ENCODE measurements at places on chromosomes 5 and 9.
A peak's percentile ranks its signal among the peaks of the same experiment; 100 is the strongest.

DNA sequence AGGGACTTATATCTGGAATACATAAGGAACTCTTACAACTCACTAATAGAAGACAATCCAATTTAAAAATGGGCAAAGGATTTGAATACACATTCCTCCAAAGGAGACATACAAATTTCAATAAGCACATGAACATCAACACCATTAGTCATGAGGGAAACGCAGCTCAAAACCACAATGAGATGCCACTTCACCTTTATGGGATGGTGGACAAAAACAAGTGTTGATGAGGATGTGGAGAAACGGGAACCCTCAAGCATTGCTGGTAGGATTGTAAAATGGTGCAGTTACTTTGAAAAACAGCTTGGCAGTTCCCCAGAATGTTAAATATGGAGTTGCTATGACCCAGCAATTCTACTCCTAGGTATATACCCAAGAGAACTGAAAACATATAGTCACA is 72.7 kb upstream of the IER5L start:
- no peaks in the 10 kb centered on the region for H3K4me1 ChIP-seq
- H3K27ac ChIP-seq = no peak overlapping the region
- no peaks in the 10 kb centered on the region for H3K36me3 ChIP-seq
- no peak overlapping the region for H3K4me3 ChIP-seq
- peaks cover 16% of the 10 kb centered on the region for H3K27me3 ChIP-seq
- no peak for DNase-seq

DNA sequence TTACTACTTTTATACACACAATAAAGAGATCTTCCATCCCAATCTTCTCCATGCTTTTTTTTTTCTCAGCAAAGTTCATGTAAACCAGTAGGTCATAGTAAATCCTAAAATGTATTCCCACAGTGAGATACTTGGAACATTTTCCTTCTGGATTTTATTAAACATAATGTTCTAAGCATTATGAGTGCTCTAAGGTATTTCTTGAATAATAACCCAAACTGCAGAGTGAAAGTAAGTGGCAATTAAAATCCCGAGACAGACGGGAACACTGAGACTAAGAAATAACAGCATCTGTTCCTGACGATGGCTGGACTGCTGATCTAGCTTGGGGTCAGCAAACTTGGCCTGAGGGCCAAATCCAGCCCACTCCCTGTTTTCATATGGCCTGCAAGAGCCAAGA is 359.8 kb downstream of the ARL15 start:
- H3K4me1 ChIP-seq = no peaks in the 10 kb centered on the region
- no peak for DNase-seq

DNA sequence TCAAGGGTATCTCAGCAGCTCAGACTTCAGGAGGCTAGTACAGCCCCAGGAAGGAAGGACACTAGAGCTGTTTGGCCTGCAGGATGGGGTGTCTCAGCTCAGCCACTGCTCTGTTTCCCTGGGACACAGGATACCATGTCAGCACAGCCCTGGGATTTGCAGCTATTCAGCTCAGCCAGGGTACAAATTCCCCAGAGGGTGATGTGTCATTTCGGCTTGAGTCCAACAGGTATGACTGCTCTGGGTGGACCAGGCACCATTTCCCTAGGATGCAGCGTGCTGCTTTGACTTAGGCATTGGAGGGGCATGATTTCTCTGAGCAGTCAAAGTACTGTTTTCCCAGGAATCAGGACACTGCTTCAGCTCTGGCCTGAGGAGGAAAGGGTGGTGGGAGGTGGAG is 130.1 kb downstream of the ARSB start:
- no peaks in the 10 kb centered on the region for H3K4me1 ChIP-seq
- H3K4me3 ChIP-seq = no peak overlapping the region
- no peaks in the 10 kb centered on the region for H3K36me3 ChIP-seq
- no peak for DNase-seq
- no peak overlapping the region for H3K27ac ChIP-seq
- H3K27me3 ChIP-seq = no peaks in the 10 kb centered on the region

GRCh38 chr5:171762021-171762608 is 23.5 kb upstream of the SMIM23 start:
- DNase-seq = no peak
- H3K36me3 ChIP-seq = no peaks in the 10 kb centered on the region
- H3K4me3 ChIP-seq = no peak overlapping the region
- H3K27ac ChIP-seq = no peak overlapping the region
- no peaks in the 10 kb centered on the region for H3K27me3 ChIP-seq

DNA sequence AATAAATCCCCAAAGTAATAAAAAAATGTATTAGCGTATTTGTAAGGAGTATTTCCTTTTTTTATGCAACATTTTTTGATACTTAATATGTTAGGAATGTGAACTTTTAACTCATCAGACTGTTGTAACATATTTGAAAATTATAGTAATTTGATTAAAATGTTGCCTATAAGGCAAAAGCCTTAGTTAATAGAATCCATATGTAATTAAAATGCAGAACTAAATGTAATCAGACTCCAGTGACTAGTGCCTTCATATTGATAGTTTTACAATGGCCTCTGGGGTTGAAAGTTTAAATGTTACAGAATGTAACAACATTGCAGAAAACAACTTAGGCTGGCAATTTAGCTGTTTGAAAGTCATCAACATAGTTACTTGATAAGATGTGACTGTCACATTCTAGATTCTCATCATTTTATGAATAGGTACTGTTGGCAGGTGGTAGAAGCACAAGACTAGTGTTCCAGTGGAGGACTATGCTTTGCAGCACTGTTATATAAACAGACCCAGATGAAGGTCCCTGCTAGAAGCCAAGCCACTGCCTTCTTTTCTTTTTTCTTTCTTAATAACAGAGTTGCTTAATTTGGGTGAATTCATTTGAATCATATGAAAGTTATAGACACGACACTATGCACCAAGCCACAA is 382.9 kb downstream of the CCDC171 start:
- no peak overlapping the region for H3K27ac ChIP-seq
- no peak overlapping the region for H3K4me3 ChIP-seq
- H3K4me1 ChIP-seq = no peaks in the 10 kb centered on the region
- no peaks in the 10 kb centered on the region for H3K36me3 ChIP-seq
- no peaks in the 10 kb centered on the region for H3K27me3 ChIP-seq

DNA sequence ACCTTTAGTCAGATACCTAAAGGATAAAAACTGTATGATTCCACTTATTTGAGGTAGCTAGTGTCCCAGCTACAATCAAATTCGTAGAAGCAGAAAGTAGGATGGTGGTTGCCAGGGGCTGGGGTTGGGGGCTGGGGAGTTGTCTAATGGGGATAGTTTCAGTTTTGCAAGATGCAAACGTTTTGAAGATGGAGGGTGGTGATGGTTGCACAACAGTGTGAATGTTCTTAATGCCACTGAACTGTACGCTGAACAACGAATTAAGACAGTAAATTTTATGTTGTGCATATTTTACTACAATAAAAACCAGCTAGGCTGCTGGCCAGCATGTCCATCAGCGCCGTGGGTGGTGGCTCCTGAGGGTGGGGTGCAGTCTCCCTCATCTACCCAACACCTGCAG is 137.8 kb downstream of the GADD45G start:
- H3K27me3 ChIP-seq = no peaks in the 10 kb centered on the region
- no peak overlapping the region for H3K27ac ChIP-seq
- no peaks in the 10 kb centered on the region for H3K36me3 ChIP-seq
- no peak for DNase-seq

GRCh38 chr9:120925535-120926396 is 830 bp downstream of the TRAF1 start:
- H3K27ac ChIP-seq = no peak overlapping the region
- no peak overlapping the region for H3K4me3 ChIP-seq
- H3K27me3 ChIP-seq = no peaks in the 10 kb centered on the region
- no peak for DNase-seq
- no peaks in the 10 kb centered on the region for H3K36me3 ChIP-seq

DNA sequence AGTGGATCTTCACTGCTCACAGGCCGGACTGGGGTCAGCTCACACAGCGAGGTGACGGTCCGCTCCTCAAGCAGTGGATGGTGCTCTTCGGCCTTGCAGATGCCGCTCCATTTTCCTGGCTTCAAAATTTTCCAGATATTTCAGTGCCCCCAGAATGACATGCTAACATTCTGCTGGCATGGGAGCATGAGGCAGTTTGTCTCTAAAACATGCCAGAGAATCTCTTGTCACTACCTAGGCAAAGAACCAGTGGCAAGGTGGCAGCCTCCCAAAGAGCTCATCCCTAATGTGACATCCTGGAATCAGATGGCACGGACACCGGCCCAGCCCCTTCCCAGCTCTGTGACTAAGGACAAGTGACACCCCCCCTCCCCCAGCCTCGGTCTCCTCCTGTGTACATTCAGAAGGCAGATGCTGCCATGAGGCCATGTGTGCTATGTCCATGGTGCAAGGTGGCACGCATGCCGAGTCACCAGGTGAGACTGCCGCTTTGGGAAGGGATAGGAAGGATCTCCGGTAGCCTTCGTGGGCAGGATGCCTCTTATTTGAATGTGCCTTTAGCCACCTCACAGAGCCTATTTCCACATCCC is 2.7 kb downstream of the S1PR3 start:
- no peaks in the 10 kb centered on the region for H3K36me3 ChIP-seq
- no peak overlapping the region for H3K4me3 ChIP-seq
- H3K27ac ChIP-seq = no peak overlapping the region
- H3K27me3 ChIP-seq = peaks cover 30% of the 10 kb centered on the region
- no peak for DNase-seq

- no peak for DNase-seq
- no peak overlapping the region for H3K4me3 ChIP-seq
- H3K27ac ChIP-seq = no peak overlapping the region
- no peaks in the 10 kb centered on the region for H3K4me1 ChIP-seq
- no peaks in the 10 kb centered on the region for H3K27me3 ChIP-seq
Measured at GRCh38 chr9:13266167-13266566, 13.3 kb downstream of the MPDZ start.

DNA sequence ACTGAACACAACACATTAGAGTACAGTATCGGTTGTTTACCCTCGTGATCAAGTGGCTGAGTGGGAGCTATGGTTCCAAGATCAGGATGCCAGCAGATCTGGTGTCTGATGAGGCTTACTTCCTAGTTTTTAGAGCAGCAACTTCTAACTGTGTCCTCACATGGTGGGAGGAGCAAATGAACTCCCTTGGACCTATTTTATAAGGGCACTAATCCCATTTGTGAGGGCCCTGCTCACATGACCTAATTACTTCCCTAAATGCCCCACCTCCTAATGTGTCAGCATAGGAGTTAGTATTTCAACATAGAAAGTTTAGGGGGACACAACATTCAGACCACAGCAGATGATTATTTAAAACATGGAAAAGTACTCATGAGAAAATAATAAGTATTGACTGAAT is 111.8 kb downstream of the GCNT1 start:
- no peaks in the 10 kb centered on the region for H3K36me3 ChIP-seq
- peaks cover 8% of the 10 kb centered on the region for H3K4me1 ChIP-seq
- H3K27ac ChIP-seq = no peak overlapping the region
- no peak for DNase-seq
- H3K4me3 ChIP-seq = no peak overlapping the region

- no peak overlapping the region for H3K27ac ChIP-seq
- DNase-seq = no peak
- H3K36me3 ChIP-seq = no peaks in the 10 kb centered on the region
Measured at GRCh38 chr5:169426784-169427183, 125.8 kb upstream of the SLIT3 start.

- no peaks in the 10 kb centered on the region for H3K27me3 ChIP-seq
- H3K4me3 ChIP-seq = no peak overlapping the region
- no peak overlapping the region for H3K27ac ChIP-seq
- no peaks in the 10 kb centered on the region for H3K4me1 ChIP-seq
Measured at GRCh38 chr9:12753931-12754330, 20.9 kb upstream of the LURAP1L start.

DNA sequence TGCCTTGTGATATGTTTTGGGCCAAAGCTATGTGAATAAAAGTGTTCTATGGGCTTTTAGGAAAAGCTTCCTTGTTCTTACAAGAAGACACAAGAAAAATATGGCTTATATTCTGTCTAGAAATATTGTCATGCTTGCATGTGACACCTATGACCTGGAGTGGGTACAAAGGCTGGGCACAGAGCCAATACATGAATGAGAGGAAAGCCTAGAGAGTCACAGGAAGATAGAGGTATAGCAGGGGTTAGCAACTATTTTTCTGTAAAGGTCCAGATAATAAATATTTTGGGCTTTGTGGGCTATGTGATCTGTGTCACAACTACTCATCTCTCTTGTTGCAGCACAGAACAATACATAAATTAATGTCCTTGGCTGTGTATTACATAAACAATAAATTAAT is 196.6 kb upstream of the CD180 start:
- no peaks in the 10 kb centered on the region for H3K4me1 ChIP-seq
- H3K27ac ChIP-seq = no peak overlapping the region
- DNase-seq = no peak
- no peak overlapping the region for H3K4me3 ChIP-seq
- H3K36me3 ChIP-seq = no peaks in the 10 kb centered on the region
- no peaks in the 10 kb centered on the region for H3K27me3 ChIP-seq

GRCh38 chr5:147092044-147092443 is 142.8 kb upstream of the STK32A start:
- H3K27me3 ChIP-seq = peaks cover 5% of the 10 kb centered on the region
- no peak overlapping the region for H3K4me3 ChIP-seq
- H3K27ac ChIP-seq = no peak overlapping the region
- H3K4me1 ChIP-seq = no peaks in the 10 kb centered on the region
- DNase-seq = no peak
- no peaks in the 10 kb centered on the region for H3K36me3 ChIP-seq

DNA sequence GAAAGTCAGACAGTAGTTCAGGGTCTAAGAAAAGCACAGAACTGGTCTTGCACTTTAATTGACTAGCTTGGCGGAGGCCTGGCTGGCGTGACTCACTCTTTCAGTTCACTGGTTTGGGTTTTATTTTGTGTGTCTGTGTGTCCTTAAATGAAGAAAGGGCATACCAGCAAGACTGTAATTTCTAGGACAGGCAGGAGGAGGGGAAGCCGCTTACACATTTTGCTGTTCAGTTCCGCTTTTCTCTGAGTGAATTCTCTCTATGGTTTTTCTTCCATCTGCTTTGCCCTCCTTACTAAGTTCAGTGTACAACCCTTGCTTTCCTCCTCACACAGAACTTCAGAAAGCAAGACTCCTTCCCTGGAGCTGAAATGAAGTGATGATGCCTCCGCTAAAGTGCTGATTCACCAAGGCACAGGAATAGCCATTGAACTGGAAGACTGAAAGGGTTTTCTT is 150.8 kb downstream of the MEF2C start:
- no peaks in the 10 kb centered on the region for H3K36me3 ChIP-seq
- DNase-seq = no peak
- no peak overlapping the region for H3K4me3 ChIP-seq
- no peak overlapping the region for H3K27ac ChIP-seq
- no peaks in the 10 kb centered on the region for H3K27me3 ChIP-seq

DNA sequence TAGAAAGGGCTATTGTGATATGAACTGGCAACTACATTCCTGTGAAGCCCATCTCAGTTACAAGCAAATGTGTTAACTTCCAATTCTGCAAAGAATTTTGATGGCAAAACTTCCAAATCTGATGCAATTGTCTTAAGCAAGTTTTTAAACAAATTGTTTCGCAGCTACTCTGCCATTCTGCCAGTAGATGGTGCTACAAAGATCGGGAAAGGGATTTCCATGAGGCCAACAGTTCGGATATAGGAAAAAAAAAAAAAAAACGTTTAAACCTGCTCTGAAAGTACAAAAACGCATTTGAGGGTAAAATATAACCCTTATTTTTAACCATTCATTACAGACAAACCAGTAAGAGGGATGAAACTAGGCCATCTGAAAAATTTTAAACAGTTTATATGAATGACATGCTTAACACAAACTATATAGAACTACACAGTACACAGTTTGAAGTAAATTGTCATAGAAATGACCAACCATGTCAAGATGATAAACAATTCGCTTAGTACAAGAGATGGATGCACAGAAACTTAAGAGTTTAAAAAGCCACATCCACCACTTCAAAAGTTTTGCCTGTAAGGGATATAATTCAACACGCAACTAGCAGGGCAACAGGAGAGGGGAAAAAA is 2.2 kb downstream of the HNRNPA0 start:
- H3K27me3 ChIP-seq = no peaks in the 10 kb centered on the region
- H3K4me1 ChIP-seq = peaks cover 7% of the 10 kb centered on the region
- DNase-seq = peak; percentile 66
- H3K36me3 ChIP-seq = no peaks in the 10 kb centered on the region
- peak overlapping the region; percentile 97 for H3K27ac ChIP-seq
